Progenitor cell of endocrine pancreas (in vitro differentiated cells): ENCODE measurements at places on chromosomes 2 and 18.

- DNase-seq, result no peak
These were observed 54.1 kb downstream of the EPB41L5 start for GRCh38 chr2:120066800-120067547.

- no peak for DNase-seq
These were observed 515 bp downstream of the TSHZ1 start for GRCh38 chr18:75211002-75211621.

- DNase-seq, result no peak
These were observed 48.3 kb upstream of the ASB1 start for GRCh38 chr2:238378230-238379095.

- no peak for DNase-seq
These were observed 82.3 kb downstream of the FBXO15 start for GRCh38 chr18:74065366-74065765.

GRCh38 chr18:74334242-74334893 is 18.7 kb downstream of the C18orf63 start:
- no peak for DNase-seq
